HuH-7.5 (cell line): ENCODE measurements at places on chromosomes 5 and 9.

DNA sequence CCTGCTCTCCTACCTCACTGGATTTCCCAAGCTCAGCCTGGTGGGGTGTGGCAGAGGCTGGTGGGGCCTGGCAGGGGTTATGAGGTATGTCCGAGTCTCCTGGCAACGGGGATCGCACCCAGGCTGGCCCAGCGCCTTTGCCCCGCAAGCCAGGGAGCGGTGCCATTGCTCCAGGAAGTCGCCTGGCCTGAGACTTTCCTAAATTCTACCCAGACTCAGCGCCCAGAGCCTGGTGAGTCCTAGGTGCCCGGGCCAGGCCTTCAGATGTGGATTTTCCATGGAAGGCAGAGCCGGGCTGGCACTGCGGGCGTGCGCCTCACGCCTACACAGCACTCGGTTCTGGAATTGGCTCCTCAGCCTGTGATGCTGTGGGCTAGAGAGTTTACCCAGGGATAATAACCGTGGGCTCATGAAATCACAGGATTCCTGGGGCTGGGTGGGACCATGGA is 155.4 kb upstream of the COL5A1 start:
- DNase-seq, result no peak

- DNase-seq, result no peak
These were observed 13.8 kb downstream of the SGTB start for GRCh38 chr5:65708145-65708544.

- no peak for DNase-seq
These were observed at the start of gene ZNF483 for GRCh38 chr9:111525056-111525977. Gene ZNF483 (plus strand): TSS chr9:111525179. CDS start chr9:111527396, 2,217 bp downstream.

DNA sequence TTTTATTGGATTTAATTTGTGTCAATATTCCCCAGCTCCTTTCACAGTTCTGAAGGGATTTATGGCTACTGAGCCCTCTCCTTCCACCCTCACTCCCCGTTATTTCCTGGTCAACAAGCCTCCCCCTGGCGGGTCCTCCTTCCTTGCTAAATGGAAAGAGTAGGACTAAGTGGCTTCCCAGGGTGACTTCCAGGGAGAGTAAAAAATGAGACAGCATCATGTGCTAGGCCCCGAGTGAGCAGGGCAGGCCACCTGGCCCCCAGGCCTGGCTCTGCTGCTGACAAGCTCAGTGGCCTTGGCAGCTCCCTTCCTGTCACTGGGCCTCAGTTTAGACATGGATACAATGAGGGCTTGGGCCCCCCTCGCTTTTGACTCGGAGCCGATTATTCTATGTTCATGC is 201.3 kb downstream of the HSPA4 start:
- no peak for DNase-seq

DNA sequence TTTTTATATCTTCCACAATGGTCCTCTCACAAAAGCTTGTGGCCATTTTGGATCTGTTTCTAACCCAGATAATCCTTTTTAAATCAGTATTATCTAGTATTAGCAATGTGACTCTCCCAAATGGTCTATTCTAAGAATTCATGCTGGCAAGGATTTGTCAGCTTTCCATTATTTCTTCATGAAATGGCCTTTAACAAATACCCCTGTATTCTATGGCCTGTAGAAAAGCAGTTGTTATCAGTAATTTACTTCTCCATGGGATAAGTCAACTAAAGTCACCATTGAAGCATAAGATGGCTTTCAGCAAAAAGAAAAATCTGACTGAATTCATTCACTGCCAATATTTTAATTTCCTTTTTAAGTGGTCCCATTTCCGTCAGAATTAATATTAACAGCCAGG is 346.4 kb upstream of the FAM174A start:
- DNase-seq, result no peak

GRCh38 chr9:106376689-106377088 is 486.3 kb upstream of the ZNF462 start:
- no peak for DNase-seq

DNA sequence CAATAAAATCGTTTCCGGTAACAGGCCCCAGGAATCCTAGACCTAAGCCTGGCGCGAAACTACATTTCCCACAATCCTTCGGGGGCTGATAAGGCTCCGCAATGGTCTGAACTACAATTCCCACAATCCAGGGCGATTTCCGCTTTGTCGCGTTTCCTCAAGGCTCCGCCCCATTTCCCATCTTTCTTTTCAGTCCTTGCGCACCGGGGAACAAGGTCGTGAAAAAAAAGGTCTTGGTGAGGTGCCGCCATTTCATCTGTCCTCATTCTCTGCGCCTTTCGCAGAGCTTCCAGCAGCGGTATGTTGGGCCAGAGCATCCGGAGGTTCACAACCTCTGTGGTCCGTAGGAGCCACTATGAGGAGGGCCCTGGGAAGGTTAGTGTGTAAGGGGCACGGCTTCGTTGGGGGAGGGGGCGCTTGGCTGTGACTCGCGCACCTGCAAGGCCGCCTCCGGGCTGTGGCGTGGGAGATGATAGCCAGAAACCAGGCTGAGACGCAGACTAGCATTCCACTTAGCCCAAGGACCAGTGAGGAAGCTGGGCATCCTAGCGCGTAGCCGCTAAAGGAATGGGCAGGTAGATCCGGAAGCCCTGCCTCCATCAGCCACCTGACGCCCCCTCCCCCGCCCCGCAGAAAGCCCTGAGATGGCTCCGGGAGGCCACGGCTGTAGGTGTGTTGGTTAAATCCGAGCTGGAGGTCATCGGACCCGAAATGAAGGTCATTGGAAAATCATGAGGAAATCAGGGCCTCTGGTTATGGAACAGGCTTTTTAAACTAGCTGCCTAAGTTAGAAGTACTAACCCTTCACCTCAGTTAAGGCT is at the start of gene COX7C:
Gene COX7C (plus strand): TSS at position 186 of the 821 bp plus-strand sequence. CDS start 115 bp downstream, at position 301.
- peak; percentile 33 for DNase-seq

GRCh38 chr9:72205513-72205912 is 56.3 kb downstream of the GDA start:
- no peak for DNase-seq

DNA sequence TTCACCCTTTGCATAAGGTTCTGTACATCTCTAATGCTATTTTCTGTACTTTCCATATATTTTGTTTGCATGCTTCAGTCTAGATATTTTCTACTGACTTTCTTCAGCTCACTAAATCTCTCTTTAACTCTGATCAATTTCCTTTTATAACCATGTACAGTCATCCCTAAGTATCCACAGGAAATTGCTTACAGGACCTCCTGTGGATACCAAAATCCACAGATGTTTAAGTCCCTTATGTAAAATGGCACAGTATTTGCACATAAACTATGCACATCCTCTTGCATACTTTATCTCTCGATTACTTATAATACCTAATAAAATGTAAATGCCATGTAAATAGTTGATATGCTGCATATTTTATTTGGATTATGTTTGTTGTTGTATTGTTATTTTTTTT is 442.1 kb downstream of the TLE4 start:
- DNase-seq, result no peak

DNA sequence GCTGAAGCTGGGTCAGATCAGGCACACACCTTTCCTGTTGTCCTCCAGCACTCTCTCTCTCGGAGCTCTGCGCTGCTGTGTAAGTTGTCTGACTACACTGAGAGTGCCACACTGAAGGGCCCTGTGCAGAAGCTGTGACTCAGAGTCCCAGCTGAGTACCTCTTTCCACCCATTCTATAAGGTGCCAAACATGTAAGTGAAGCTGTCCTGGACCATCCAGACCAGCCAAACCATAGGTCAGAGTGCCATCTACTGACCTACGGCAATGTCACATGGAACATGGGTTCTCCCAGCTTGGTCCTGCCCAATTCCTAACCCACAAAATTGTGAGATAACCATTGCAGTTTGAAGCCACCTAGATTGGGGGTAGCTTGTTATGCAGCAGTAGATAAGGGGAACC is 68.2 kb downstream of the ADCY2 start:
- no peak for DNase-seq

DNA sequence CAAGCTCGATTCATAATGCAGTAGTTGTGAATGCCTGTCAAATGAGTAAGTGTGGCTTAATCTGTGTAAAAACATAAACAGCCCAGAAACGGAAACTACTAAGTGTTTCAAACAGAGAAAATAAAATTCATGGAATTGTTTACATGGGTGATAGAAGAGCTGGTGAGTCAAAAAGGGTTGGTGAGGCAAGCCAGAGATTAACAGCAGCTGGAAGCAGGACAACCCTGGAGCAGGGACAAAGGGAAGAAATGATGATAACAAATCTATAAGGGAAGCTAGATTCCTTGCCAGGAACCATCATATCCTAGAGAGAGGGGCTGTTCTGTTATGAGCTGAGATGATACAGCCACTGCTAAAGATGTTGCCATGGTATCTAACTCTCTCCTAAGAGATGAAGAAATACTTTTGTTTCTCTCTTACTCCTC is 18.0 kb upstream of the PRR16 start:
- no peak for DNase-seq

DNA sequence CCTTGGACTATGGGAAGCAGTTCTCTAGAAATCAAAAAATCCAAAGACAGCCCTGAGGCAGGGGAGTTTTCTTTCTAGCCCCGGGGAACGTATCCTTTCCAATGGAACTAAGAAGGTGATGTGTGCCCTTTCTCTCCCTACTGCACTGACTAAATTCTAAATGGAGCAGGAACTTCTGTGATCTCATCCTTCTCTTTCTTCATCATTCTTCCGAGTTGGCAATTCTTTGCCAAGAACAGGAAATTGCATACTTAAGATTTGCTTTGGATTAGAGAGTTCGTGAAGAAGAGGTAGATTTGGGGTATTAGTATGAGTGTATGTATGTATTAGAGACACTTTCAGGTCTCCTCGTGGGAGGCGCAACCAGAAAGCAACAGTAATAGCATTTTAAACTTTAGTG is 178.0 kb upstream of the PIK3R1 start:
- no peak for DNase-seq

- DNase-seq, result no peak
These were observed 125.8 kb downstream of the MACROH2A1 start for GRCh38 chr5:135273212-135273611.

DNA sequence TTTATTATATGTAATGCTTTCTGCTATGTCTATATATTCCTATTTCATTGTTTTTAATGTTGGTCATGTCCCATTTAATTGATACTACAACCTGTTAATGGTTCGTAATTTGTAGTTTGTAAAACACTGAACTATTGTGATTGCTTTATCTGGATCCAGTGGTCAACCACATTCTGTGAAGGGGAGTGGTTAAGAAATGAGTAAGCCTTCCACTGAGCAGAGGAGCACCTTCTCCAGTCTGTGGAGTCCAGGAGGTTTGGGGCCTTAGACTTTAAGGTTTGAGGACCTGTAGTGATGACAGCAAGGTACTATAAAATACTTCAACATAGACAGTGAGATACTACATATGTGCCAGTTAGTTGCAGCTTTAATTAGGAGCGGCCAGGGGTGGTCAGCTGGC is 67.7 kb upstream of the RAD23B start:
- no peak for DNase-seq

DNA sequence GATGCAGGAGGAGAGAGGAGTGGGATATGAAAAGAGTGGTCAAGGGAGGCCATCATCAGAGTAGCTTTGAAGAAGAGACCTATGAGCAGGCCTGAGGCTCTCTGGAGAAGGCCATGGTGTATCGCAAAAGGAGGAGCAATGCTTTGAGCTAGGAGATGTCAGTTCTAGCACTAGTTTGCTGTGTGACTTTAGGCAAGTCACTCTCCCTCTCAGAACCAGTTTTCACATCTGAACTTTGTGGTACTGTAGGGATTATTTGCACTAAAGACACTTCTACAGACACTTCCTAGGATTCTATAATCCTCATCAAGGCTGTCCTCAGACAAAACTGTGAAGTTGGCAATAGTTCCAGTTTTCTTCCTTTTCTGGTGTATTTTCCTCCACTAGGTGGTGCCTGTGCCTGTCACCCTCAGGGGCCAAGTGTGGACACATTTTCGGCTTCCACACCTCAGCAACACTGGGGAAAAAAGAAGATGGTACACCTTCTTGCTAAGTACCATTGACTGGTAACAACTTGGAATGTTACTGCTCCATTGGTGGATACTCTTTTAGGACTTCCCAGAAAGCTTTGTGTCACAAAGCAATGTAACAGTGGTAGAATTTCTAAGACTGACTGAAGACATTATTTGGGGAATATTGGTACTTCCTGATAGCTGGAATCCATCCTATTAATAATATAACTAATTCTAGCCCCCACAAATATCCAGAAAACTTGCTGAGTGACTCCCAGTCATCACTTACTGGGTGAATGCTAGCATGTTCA is 9.9 kb downstream of the PAPPA start:
- no peak for DNase-seq

GRCh38 chr9:111916234-111916645 is 19.6 kb downstream of the UGCG start:
- no peak for DNase-seq

DNA sequence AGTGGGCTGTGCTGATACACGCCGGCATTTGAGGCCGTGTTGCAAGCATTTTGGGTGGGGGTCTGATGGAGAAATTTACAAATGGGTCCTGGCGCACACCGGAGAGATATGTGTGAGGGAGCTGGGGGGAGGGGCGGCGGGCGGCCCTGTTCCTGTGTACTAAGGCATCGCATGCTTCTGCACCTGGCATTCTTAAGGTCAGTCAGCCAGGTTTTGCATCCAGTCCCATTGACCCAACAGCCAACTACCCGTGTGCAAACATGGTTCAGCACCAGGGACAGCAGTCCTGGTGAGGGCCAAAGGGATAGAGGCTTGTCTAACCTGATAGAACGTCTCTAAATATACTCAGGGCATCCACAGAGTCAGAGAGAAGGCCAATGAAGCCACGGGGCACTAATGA is 839 bp downstream of the GABRG2 start:
- DNase-seq, result peak; percentile 2

- DNase-seq, result no peak
These were observed 286.6 kb downstream of the FER start for GRCh38 chr5:109034306-109034705.

DNA sequence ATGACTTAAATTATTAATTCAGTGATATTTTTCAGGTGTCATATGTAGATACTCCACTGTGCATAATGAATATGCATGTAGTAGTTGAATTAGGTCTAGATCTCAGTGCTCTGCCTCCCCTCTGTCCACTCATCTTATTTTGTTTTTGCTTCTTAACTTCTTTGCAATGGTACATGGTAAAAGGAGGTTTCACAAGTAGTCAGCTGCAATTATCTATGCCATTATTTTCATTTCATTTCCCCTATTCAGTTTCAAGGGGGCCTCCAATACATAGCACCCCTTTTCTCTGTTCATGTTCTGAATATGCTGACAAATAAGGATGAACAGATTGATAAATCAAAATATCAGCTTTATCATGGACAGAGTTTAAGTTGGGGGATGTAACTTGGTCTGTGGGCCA is 511.6 kb upstream of the ZNF608 start:
- no peak for DNase-seq

GRCh38 chr9:34412336-34412735 is 35.6 kb upstream of the MYORG start:
- DNase-seq, result no peak

DNA sequence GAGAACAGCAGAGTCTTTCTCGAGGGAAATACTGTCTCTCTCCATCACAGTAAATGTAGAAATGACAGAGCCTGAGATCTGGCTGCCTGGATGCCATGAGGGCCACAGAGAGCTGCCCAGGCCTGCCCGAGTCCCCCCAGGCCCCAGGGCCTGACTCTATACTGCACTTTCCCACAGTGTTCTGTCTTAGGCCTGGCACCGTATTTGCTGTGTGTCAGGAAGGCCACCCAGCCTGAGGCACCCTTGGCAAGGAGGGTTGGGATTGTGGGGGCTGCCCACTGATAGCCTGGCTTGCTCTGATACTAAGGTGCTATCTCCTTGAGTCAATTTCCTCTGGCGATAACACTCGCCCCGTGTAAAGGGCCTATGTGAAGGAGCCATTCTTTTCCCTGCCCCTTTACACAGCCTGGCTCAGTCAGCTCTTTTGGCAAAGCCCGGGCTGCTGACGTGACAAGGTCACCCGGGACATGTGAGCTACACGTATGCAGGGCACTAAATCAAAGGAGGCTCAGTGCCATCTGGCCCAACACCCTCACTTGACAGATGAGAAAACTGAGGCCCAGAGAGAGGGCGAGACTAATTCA is 630.1 kb upstream of the KLF4 start:
- no peak for DNase-seq
